ENCODE measurements at places on chromosomes 1 and 21. TPM values are rescaled to one million over a fixed set of nuclear protein-coding genes. Genes with fewer than 3 reads are reported as not detected.

GRCh38 chr1:10640843-10641553 lies 155.4 kb downstream of the CASZ1 start:
- no peaks in the 10 kb centered on the region for H3K36me3 ChIP-seq
- no peak overlapping the region for H3K27ac ChIP-seq
- H3K4me3 ChIP-seq, result no peak overlapping the region

- no peak overlapping the region for H3K27ac ChIP-seq
- H3K4me3 ChIP-seq, result no peak overlapping the region
- peak; percentile 15 for DNase-seq
- peaks cover 5% of the 10 kb centered on the region for H3K36me3 ChIP-seq
Measured at GRCh38 chr1:39540504-39541031, 36.0 kb downstream of the PABPC4 start.

OR2T2 gene
- not detected for total RNA-seq

- H3K4me1 ChIP-seq, result peaks cover 4% of the 10 kb centered on the region
- H3K36me3 ChIP-seq, result no peaks in the 10 kb centered on the region
- no peak overlapping the region for H3K4me3 ChIP-seq
- no peak overlapping the region for H3K27ac ChIP-seq
- DNase-seq, result no peak
Measured at GRCh38 chr1:207017615-207018559, 14.7 kb downstream of the C1orf116 start.

DNA sequence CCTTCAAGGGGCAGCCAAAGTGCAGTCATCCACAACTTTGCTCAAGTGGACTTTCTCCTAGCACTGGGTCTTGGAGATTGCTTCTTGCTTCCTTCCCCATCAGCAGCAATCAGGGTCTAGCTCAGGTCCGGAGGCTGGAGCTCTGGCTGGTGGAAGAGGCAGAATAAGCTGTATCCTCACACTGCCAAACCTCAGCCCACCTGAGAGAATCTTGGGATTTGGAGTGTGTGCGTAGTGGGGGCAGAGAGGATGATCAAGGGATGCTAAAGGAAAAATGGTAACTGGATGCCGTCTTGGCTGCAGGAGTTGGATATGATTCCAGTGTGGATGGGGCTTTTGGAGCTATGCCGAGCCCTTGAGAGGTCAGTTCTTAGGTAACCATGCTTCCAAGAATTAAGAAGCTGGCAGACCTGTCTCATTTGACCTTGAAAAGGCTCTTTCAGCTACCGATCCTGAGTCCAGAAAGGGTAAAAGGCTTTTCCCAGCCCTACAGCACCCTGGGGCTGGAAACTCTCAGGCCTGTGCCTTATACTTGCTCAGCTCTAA lies 4.5 kb upstream of the NFASC start:
- no peaks in the 10 kb centered on the region for H3K36me3 ChIP-seq
- no peak overlapping the region for H3K4me3 ChIP-seq
- no peak for DNase-seq
- H3K4me1 ChIP-seq, result no peaks in the 10 kb centered on the region
- H3K27ac ChIP-seq, result no peak overlapping the region
- H3K27me3 ChIP-seq, result peaks cover 21% of the 10 kb centered on the region

Measured in activated naive CD8-positive, alpha-beta T cell treated with anti-CD3 and anti-CD28 coated beads, Interleukin-2, amount 10 ng/mL, durations not matched to agents 7 days and 5 days (primary cell).